Omental fat pad (tissue), 4 donors: ENCODE measurements at places on chromosomes 5 and 9. TPM values are rescaled to one million over a fixed set of nuclear protein-coding genes. Genes with fewer than 3 reads are reported as not detected.

- DNase-seq: no peak
These were observed 44.3 kb downstream of the SMARCA2 start for GRCh38 chr9:2059274-2059929.

GRCh38 chr5:149801307-149801990 lies 71.3 kb downstream of the PPARGC1B start:
- DNase-seq: no peak

DNA sequence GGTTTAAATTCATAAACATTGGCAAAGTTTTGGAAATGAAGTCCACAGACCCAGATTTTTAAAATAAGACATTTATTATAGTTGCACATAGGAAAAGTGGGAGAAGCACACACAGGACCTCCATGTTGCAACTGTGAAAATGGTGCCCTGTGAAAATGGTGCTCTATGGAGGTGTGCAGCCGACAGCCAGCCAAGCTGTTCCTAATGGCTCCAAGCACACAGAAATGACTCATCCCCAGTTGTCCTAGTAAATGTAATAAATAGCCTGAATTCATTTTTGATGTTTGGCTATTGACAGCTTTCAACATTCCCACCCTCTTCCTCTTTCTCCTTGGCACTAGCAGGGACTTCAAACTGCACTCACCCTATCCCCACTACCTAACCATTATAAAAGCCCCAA lies 590.9 kb downstream of the CAAP1 start:
- DNase-seq: no peak

DNA sequence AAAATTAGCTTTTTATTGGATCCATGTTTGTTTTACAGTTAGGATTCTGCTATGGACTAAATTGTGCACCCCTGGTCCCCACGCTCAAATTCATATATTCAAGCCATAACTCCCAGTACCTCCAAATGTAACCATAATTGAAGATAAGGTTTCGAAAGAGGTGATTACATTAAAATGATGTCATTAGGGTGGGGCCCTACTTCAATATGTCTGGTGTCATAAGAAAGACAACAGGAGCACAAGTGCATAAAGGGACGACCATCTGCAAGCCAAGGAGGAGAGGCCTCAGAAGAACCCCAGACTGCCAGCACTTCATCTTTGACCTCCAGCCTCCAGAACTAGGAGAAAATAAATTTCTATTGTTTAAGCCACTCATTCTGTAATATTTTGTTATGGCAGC lies 7.4 kb upstream of the HNRNPA0 start:
- no peak for DNase-seq

GRCh38 chr5:55535199-55535905 lies 588 bp upstream of the PLPP1 start:
- no peak for DNase-seq

- DNase-seq: no peak
These were observed 9.5 kb downstream of the INVS start for GRCh38 chr9:100108559-100108958.

The CAVIN4 gene
- total RNA-seq: 0.32 TPM

The GFI1B gene
- total RNA-seq: not detected

The TMC1 gene
- 0.56 TPM for total RNA-seq
